ENCODE measurements at places on chromosomes 7 and 10.

- peak; percentile 42 for DNase-seq
Observed at GRCh38 chr10:88880282-88881076, 434 bp downstream of the STAMBPL1 start.

GRCh38 chr10:31773749-31774298 lies 154.8 kb downstream of the ARHGAP12 start:
- DNase-seq: no peak

GRCh38 chr10:8035006-8035640 lies 19.4 kb upstream of the GATA3 start:
- no peak for DNase-seq

GRCh38 chr10:89867964-89868363 lies 166.6 kb downstream of the KIF20B start:
- DNase-seq: no peak

GRCh38 chr7:66267249-66267648 lies 62.1 kb downstream of the TPST1 start:
- DNase-seq: no peak

GRCh38 chr10:60883187-60883586 lies 60.8 kb downstream of the RHOBTB1 start:
- no peak for DNase-seq

GRCh38 chr7:150389532-150389816 lies 10.3 kb downstream of the ZNF775 start:
- no peak for DNase-seq

GRCh38 chr7:117148971-117149370 lies 173.9 kb downstream of the WNT2 start:
- DNase-seq: no peak

GRCh38 chr7:38374507-38374906 lies 101.1 kb upstream of the TARP start:
- no peak for DNase-seq

DNA sequence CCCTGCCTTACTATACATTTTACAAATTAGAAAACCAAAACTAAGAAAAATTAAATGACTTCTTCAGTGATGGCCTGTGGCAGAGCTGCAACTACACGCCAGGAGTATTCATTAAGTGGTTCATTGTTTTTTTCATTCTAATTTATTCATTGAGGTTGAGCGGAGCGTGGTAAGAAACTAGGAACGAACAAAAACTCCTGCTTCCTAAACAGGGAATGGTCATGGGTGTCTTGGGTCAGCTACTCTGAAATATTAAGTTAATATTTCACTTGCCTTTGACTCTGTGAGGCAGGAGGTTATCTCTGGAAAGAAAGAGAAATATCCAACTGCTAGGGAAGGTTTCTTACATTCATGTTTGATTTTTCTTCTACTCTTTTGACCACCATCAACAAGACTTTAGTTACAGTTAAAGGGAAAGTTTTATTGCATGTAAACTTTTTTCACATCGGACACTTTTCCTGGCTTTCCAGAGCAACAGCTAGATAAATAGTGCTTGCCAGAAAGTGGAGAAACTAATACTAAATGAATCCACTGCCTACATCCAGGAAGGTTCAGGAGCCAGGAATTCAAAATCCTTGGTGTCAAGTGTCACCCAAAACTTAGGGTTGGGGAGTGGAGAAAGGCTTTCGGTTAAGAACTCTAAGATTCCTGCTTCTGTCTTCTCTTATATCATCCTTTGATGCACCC lies 896 bp upstream of the GNG11 start:
- no peak for DNase-seq

DNA sequence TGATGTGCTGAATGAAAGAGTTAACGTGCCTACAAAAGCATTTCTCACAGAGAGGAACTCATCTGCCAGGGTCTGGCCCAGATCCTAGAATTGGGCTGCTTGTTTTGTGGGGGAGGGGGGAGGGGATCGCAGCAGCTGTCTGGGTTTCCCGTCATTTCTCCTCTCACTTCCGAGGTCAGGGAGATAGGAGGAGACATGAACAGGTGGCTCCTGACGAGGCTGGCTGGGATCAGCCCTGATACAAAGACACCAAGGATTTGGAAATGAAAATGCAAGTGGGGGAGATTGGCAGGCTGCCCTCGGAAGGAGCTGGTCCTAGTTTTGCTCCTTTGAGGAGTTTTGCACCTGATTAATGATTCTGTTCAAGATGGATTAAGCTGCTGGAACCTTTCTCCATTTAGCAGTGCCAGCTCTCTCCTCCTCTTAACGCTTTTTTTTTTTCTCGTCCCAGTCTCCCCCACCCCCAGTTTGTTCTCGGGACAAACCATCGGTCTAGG lies 86.8 kb upstream of the KMT2C start:
- DNase-seq: no peak

GRCh38 chr7:138433583-138434443 lies 26.2 kb upstream of the TRIM24 start:
- no peak for DNase-seq

- no peak for DNase-seq
Observed at GRCh38 chr10:106181501-106181900, 983.0 kb downstream of the SORCS1 start.

GRCh38 chr10:18164748-18165361 lies 24.6 kb downstream of the CACNB2 start:
- DNase-seq: no peak

- DNase-seq: no peak
Observed at GRCh38 chr10:74049955-74050354, 52.0 kb downstream of the VCL start.

DNA sequence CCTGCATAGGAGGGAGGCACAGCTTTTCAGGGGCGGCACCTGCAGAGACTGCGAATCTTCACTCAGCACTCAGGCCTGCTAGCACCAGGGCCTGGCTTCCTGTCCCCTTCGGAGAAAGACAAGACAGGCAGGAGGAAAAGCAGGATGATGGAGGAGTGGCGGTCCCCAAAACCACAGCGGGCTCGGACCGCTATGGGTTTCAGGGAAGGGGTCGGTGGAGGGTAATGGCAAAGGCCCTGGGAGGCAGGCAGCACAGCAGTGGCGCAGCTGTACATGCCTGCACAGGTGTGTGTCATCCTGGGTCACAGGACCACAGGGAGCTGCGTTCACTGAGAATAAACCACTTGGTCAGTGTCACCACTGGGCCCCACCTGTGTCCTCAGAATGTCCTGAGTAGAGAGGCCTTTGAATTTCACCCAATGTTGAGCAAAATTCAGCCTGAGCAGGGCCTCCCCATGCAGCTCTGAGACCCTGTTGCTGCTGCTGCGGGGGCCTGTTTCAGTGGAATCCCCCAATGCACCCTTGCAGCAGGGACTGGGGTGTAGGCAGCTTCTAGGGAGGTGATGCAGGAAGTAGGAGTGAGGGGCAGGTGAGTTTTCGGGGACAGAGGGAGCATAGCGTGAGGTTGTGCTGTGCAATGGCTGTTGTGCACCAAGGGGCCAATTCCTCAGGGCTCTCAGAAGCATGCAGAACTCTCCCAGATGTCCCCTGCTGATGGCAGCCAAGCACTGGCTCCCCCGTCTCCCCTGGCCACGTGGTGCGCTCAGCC lies 90.6 kb upstream of the PPP2R2D start:
- no peak for DNase-seq

GRCh38 chr7:17472518-17472917 lies 174.1 kb downstream of the AHR start:
- DNase-seq: no peak

- no peak for DNase-seq
Observed at GRCh38 chr7:142754681-142755575, 5.7 kb downstream of the PRSS1 start.

DNA sequence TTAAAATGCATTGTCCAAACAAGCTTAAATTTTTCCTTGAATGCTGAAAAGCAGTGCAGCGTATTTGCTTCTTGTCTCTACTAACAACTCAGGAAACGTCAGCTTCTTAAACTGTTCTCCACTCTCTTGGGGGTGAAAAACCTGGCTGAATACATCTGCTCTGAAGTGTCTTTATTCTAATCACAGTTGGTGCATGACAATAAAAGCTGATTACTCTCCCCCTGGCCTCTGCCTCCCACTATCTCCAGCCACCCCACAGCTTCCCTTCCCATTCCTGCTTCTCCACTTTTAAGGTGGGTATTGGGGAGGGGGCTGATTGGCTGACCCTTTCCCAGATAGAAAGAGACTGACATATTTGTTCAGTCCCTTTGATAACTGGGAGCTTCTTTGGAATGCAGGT lies 456.0 kb downstream of the SORCS1 start:
- no peak for DNase-seq

GRCh38 chr7:22123139-22123538 lies 177.4 kb upstream of the CDCA7L start:
- no peak for DNase-seq

GRCh38 chr10:102628451-102628911 lies 15.8 kb upstream of the TRIM8 start:
- DNase-seq: no peak

- no peak for DNase-seq
Observed at GRCh38 chr10:128026615-128027300, 99.5 kb downstream of the MKI67 start.

GRCh38 chr10:47027784-47028260 lies 116.6 kb downstream of the PTPN20 start:
- DNase-seq: peak; percentile 13

DNA sequence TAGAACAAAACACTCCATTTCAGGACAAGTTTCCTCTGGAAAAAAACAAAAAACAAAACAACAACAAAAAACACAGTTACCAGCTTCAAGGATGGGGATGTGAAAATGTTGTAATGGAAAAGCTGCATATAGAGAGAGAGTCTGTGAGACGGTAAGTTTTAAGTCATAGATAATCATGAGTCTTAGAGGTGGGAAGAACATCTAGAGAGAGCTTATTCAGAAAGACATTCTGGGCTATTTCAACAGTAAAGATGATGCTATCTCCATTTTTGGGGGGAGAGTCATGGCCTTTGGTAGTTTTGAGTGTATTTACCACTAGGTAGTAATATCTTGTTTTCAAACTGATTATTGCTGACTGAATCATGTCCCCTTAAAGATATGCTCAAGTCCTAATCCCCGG lies 23.3 kb upstream of the INPP5F start:
- no peak for DNase-seq

DNA sequence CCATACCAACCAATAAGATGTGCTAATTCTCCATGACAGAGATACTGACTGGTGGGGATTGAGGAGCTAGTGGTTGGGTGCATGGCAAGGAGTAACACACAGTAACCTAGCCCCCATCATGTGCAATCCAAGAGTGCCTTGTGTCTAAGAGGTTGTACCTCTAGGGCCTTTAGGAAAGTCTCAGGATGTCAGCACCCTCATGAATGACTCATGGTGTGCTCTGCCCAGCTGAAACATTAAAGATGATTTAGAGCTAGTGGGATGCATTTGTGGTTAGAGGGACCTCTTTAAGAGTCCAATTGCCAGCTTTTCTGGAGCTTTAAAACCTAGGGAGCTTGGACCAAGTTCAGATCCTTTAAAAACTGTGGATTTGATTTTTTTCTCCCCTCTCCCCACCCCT lies 181.1 kb downstream of the HERPUD2 start:
- no peak for DNase-seq

DNA sequence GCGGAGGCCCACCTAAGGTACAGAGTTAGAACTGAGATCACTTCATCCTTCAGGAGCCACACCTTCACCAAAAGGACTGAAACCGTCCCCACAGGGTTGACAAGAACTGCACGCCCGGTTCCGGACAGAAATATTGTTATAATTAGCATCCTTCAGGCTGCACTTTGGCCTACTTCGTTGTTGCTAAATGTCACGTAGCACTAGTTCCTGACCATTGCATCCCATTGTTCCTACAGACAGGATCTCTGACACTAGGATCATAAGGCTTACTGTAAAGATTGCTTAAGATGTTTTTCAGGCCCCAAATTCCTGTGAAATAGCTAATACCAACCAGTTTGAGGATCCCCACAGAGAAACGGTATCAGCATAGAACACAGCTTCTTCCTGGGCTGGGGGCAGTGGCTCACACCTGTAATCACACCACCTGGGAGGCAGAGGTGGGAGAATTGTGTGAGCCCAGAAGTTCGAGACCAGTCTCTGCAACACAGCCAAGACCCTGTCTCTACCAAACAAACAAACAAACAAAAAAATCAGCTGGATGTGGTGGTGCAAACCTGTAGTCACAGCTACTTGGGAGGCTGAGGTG lies 18.3 kb upstream of the EIF4H start:
- no peak for DNase-seq

DNA sequence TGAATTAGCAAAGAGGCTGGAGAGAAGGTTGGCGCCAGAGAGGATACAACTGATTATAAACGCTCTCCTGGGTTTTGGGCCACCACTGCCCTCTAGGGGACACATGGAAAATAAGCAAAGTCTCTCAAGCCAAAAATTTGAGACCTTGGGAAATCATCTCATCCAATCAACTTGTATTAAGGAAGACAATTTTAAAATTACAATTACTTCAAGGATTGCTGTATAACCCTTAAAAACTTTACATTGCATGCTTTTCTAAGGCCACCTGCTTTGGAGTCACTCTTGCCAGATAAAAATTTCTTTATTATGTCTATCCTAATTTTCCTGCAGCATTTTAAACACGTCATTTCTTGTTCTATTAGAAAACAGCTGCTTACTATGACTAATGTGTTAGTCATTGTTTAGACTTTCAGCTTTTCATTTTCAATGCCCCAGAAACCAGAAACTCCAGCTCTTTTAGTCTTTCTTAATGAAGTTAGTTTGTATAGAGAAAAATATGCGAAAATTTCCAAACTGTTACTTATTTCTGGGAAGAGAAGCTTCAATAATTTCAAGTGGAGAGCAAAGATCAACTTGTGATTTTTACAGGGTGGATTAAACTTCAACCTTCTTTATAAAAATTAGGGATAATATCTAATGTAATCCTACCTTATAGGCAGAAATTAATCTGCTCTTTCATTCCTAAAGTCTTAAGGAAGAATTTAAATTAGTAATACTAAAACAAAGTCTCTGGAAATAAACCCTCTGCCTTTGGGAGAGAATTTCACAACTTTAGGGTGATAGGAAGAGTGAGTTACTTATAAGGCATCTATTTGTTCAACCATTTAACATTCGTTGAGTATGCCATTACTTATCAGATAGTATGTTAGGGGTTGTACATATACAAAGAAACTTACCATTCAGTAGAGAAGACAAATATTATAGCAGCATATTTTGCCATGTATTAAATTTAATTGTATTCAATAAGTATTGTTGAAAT lies 20.6 kb upstream of the RHOBTB1 start:
- peak; percentile 16 for DNase-seq

- DNase-seq: no peak
Observed at GRCh38 chr7:111903797-111904196, 302.4 kb downstream of the DOCK4 start.

DNA sequence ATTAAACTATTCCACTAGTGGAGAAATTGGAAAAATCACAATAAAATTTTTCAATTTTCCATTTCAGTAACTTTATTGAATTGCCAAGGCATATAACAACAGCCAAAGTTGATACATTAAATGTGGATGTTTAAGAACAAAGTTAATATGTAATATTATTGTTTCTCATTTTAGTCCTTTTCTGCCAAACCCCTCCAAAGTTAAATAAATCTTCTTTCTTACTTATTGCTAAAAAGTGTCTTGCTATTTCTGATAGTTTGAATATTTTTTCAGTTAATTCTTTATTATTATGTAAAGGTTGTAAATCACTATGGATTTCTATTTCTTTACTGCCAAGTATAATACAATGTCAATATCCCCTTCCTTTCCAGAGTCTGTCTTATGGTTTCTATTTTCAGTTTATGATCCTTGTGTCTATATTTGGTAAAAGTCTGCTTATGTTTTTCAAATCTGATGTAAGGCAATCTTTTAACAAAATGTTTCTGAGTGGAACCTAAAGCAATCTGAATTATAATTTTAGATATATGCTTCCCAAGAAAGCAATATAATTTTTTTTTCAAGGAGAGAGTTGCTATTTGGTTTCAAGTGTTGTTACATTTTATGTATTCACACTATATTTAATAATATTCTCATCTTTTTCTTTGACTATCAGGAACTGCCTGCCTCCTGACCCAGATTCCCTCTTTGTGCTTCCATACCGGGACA lies 80.3 kb upstream of the RHOBTB1 start:
- DNase-seq: no peak

Data from D721Med (cell line).